Pancreas (tissue), 10 donors: ENCODE measurements at places on chromosomes 1 and 21. TPM values are rescaled to one million over a fixed set of nuclear protein-coding genes. Genes with fewer than 3 reads are reported as not detected.

The ALG6 gene
- total RNA-seq = 3.1 TPM

The KRTAP19-1 gene
- not detected for total RNA-seq

The CNN3 gene
- 102 TPM for total RNA-seq

The TNFRSF18 gene
- not detected for total RNA-seq

The MROH9 gene
- not detected for total RNA-seq

The LDLRAD1 gene
- 0.19 TPM for total RNA-seq

The SELENBP1 gene
- total RNA-seq = 13.1 TPM

The SYDE2 gene
- 4.9 TPM for total RNA-seq

The KIAA1614 gene
- total RNA-seq = 1.7 TPM

The ARHGEF19 gene
- 5.0 TPM for total RNA-seq

The CDA gene
- 1.0 TPM for total RNA-seq

The TCEANC2 gene
- 2.0 TPM for total RNA-seq

The RPTN gene
- total RNA-seq = not detected

The LINGO4 gene
- total RNA-seq = 0.16 TPM

The PMVK gene
- total RNA-seq = 17.1 TPM

The EDN2 gene
- 1.2 TPM for total RNA-seq

The GBP6 gene
- total RNA-seq = not detected

- no peak overlapping the region for H3K27ac ChIP-seq
- peaks cover 38% of the 10 kb centered on the region for H3K36me3 ChIP-seq
- no peaks in the 10 kb centered on the region for H3K4me1 ChIP-seq
- no peaks in the 10 kb centered on the region for H3K27me3 ChIP-seq
Observed at GRCh38 chr21:45262616-45263015, 25.1 kb downstream of the POFUT2 start.

- H3K4me1 ChIP-seq = no peaks in the 10 kb centered on the region
- H3K4me3 ChIP-seq = peak overlapping the region; percentile 23
- H3K36me3 ChIP-seq = no peaks in the 10 kb centered on the region
- H3K27ac ChIP-seq = no peak overlapping the region
Observed at GRCh38 chr1:31715873-31716220, 12.0 kb upstream of the COL16A1 start.

GRCh38 chr1:233172201-233172600 is 123.3 kb downstream of the PCNX2 start:
- H3K4me3 ChIP-seq = no peak overlapping the region
- peaks cover 2% of the 10 kb centered on the region for H3K36me3 ChIP-seq
- H3K4me1 ChIP-seq = no peaks in the 10 kb centered on the region

GRCh38 chr21:26846036-26846931 is 1.1 kb upstream of the ADAMTS1 start:
- no peaks in the 10 kb centered on the region for H3K27me3 ChIP-seq
- H3K27ac ChIP-seq = peak overlapping the region; percentile 72
- peak overlapping the region; percentile 45 for H3K4me3 ChIP-seq
- peaks cover 3% of the 10 kb centered on the region for H3K4me1 ChIP-seq

- no peaks in the 10 kb centered on the region for H3K4me1 ChIP-seq
- no peak overlapping the region for H3K4me3 ChIP-seq
- no peak for DNase-seq
- H3K36me3 ChIP-seq = no peaks in the 10 kb centered on the region
- no peak overlapping the region for H3K27ac ChIP-seq
Observed at GRCh38 chr1:109598655-109599054, 20.8 kb downstream of the GNAT2 start.

- no peaks in the 10 kb centered on the region for H3K36me3 ChIP-seq
- H3K27me3 ChIP-seq = no peaks in the 10 kb centered on the region
- H3K27ac ChIP-seq = no peak overlapping the region
- H3K4me3 ChIP-seq = no peak overlapping the region
- no peaks in the 10 kb centered on the region for H3K4me1 ChIP-seq
Observed at GRCh38 chr1:25099343-25099951, 132.9 kb downstream of the SYF2 start.

GRCh38 chr21:36571556-36571955 is 91.6 kb upstream of the CLDN14 start:
- no peak overlapping the region for H3K27ac ChIP-seq
- H3K4me3 ChIP-seq = no peak overlapping the region
- no peak for DNase-seq
- H3K4me1 ChIP-seq = no peaks in the 10 kb centered on the region
- H3K36me3 ChIP-seq = no peaks in the 10 kb centered on the region

GRCh38 chr1:25523542-25523941 is 19.9 kb upstream of the LDLRAP1 start:
- H3K36me3 ChIP-seq = no peaks in the 10 kb centered on the region
- H3K4me3 ChIP-seq = no peak overlapping the region
- H3K4me1 ChIP-seq = no peaks in the 10 kb centered on the region
- no peak overlapping the region for H3K27ac ChIP-seq
- no peak for DNase-seq
- H3K27me3 ChIP-seq = no peaks in the 10 kb centered on the region

DNA sequence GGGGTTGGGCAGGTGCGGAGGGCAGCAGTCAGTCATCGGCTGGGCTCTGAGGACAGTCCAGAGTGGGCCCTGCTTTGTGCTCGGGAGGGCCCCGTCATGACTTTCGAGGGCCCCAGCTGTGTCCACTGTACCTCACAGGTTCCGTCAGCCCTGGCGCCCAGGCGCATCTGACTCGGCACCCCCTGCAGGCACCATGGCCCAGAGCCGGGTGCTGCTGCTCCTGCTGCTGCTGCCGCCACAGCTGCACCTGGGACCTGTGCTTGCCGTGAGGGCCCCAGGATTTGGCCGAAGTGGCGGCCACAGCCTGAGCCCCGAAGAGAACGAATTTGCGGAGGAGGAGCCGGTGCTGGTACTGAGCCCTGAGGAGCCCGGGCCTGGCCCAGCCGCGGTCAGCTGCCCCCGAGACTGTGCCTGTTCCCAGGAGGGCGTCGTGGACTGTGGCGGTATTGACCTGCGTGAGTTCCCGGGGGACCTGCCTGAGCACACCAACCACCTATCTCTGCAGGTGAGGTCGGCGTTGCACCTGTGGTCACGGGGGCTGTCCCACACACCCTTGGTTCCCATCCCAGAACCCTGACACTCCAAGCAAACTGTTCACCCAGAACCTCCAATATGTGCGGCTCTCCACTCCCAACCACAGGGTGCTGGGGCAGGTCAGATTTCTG is 7.8 kb downstream of the PODN start:
- no peak overlapping the region for H3K4me3 ChIP-seq
- H3K4me1 ChIP-seq = no peaks in the 10 kb centered on the region
- H3K27ac ChIP-seq = no peak overlapping the region
- no peak for DNase-seq

DNA sequence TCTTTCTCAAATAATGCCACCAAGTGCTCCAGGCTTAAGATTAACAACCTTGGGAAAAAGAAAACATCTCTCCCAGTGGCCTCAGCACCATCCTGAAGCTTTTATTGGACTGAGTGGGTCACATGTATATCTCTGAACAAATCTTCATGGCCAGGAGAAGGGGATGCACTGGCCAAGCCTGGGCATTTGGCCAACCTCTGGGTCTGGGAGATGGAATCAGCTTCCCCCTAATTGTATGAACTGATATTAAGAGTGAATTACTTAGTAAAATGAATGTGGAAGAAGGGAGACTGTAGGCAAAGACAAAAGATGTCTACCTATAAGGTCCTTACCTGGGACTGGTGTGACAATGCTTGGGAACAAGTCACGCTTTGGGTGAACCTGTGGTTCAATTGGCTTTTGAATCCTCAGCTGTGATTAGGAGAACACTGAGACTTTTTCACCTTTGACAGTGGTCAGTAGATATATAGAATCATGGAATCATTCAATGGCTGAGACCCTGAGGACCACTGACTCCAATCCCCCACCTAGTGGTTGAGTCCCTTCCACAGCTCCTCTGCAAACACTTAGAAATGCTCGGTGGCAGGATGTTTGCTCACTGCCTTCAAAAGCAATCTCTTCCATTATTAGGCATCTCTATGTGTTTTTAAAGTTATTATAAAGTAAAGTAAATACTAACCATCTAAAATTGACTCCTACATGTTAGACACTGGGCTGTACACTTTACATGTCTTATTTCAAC is 102.6 kb upstream of the ATP1A1 start:
- no peak overlapping the region for H3K4me3 ChIP-seq
- H3K27me3 ChIP-seq = no peaks in the 10 kb centered on the region
- no peak for DNase-seq

GRCh38 chr1:207822602-207823451 is 71.0 kb downstream of the CD46 start:
- H3K27ac ChIP-seq = peak overlapping the region; percentile 99
- no peaks in the 10 kb centered on the region for H3K27me3 ChIP-seq
- H3K4me1 ChIP-seq = peaks cover 36% of the 10 kb centered on the region
- peak overlapping the region; percentile 66 for H3K4me3 ChIP-seq
- no peak for DNase-seq

DNA sequence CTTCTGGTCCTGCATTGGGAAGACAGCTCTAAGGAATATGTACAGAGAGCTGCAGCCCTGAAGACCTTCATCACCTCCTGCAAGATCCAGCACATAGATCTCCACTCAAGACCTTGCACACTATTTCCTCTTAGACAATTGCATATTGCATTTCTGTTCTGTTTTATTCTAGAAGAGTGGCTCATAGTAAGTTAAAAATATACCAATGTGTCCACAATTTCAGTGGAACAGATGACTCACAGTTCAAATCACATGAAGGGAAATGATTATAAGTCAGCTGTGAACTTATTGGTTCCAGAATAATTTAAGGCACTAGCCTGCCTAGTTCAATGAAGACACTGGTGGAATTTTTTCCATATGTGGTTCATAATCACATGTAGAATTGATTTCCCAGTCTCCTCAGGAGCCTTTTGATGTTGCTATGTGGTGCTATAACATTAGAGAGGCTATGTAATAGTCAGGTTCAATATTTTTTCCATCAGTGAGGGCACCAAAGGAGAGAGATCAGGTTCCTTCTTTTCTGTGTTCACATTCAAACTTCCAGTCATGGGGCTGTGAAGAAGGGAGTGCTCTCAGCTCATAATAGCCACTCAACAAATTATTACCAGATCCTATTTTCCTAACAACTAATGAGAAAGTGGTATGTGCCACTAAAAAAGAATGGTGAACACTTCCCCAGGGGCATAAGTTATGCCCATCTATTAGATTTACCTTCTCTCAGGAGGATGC is 9.8 kb upstream of the AK5 start:
- DNase-seq = no peak
- H3K4me1 ChIP-seq = no peaks in the 10 kb centered on the region
- no peak overlapping the region for H3K27ac ChIP-seq
- H3K4me3 ChIP-seq = no peak overlapping the region
- H3K36me3 ChIP-seq = no peaks in the 10 kb centered on the region

GRCh38 chr1:164823486-164824279 is 264.7 kb downstream of the PBX1 start:
- peaks cover 25% of the 10 kb centered on the region for H3K36me3 ChIP-seq
- no peaks in the 10 kb centered on the region for H3K27me3 ChIP-seq
- no peak overlapping the region for H3K4me3 ChIP-seq
- H3K27ac ChIP-seq = no peak overlapping the region
- DNase-seq = no peak

DNA sequence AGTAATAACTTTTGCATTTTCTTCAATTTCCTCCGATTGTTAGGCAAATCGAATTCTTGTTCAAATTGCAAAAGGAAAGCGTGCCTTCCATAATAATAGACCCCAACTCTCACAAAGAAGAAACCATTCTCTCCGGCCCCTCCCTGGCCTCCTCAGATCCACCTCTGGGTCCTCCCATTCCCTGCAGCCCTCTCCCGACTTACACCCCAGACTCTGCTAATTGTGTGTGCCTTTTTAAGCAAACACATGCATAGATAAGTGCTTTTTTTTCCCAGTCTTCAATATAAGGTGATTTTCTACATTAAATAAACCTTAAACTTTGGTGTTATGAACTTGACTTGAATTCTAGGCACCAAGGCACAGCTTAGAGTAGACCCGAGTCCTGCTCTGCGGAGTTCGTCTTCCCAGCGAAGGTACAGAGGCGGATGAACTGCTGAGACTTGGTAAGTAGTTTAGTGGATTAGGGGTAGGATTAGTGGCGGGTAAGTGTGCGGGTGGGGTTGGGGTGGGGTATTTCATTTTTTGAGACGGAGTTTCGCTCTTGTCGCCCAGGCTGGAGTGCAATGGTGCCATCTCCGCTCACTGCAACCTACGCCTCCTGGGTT is 1.5 kb downstream of the L1TD1 start:
- no peaks in the 10 kb centered on the region for H3K36me3 ChIP-seq
- H3K27ac ChIP-seq = no peak overlapping the region
- H3K27me3 ChIP-seq = no peaks in the 10 kb centered on the region
- H3K4me3 ChIP-seq = no peak overlapping the region
- H3K4me1 ChIP-seq = no peaks in the 10 kb centered on the region

DNA sequence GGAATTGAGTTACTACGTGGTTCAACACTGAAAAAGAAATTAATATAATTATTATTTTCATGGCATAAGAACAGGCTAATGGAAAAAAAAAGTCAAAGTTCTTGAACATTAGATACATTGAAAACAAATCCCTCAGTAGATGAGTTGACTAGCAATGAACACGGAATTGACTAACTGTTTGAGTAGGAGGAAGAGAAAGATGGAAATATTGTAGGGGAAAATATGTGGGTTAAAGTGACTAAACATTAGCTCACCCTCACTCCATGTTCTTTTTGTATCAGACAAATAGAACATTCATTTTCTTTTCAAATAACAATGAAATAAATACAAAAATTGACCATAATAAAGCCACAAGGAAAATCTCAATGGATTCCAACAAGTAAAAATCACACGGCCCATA is 84.3 kb downstream of the KCNK2 start:
- DNase-seq = no peak
- no peaks in the 10 kb centered on the region for H3K36me3 ChIP-seq
- H3K27me3 ChIP-seq = no peaks in the 10 kb centered on the region
- no peak overlapping the region for H3K4me3 ChIP-seq
- no peak overlapping the region for H3K27ac ChIP-seq

DNA sequence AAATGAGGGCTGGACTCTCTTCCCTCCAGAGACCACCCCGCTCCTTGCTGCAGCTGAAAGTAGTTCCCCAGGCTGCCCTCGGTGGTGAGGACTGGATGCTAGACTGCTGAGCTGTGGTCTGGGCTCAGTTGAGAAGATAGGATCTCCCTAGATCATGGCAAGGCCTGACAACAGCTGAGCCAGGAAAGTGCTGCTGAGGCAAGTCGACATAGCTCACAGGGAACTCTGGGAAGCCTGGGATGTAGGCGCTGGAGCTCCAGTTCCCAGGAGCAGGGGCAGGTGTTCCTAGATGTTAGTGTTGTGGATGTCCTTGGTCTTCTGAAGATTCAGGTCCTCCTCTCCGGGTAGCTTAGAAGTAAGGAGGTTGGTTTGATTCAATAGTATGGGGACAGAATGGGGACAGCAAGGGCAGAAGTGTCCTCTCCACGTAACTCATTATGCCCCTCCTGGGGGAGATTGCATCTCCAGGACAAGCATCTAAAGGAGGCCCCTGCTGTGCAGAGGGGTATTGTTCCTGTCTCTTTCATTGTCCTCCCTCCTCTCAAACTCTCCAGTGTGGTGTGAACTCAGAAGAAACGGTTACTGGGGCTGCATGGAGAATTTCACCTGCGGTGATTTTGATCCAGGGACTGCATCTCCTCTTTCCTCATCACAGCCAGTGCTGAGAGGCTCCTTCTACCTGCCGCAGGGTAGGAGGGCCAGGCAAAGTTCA is 3.7 kb downstream of the CYB561D1 start:
- H3K27me3 ChIP-seq = no peaks in the 10 kb centered on the region
- no peak overlapping the region for H3K27ac ChIP-seq
- no peak for DNase-seq
- peaks cover 3% of the 10 kb centered on the region for H3K36me3 ChIP-seq

- no peaks in the 10 kb centered on the region for H3K4me1 ChIP-seq
- H3K4me3 ChIP-seq = no peak overlapping the region
- no peaks in the 10 kb centered on the region for H3K27me3 ChIP-seq
- no peaks in the 10 kb centered on the region for H3K36me3 ChIP-seq
- DNase-seq = no peak
- no peak overlapping the region for H3K27ac ChIP-seq
Observed at GRCh38 chr1:220410611-220411010, 117.3 kb upstream of the MARK1 start.
